GM12865 (cell line): ENCODE measurements at places on chromosomes 16 and 17.

- DNase-seq, result no peak
Observed at GRCh38 chr16:82070656-82071369, 35.8 kb downstream of the HSD17B2 start.

DNA sequence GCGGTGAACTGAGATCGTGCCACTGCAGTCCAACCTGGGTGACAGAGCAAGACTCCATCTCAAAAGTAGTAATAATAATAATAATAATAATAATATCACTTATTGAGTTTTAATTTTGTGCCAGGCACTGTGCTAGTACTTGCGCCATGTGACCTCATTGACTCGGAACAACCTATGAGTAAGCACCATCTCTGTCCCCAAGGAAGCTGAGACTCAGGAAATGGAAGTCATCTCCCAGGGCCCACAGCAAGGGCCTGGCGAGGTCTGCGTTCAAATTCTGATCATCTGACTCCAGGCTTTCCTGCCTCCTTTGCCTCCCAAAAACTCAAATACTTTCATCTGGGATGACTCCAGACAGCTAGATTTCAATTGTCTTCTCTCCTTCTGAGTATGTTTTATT lies 162.9 kb downstream of the SEC14L1 start:
- DNase-seq, result no peak

DNA sequence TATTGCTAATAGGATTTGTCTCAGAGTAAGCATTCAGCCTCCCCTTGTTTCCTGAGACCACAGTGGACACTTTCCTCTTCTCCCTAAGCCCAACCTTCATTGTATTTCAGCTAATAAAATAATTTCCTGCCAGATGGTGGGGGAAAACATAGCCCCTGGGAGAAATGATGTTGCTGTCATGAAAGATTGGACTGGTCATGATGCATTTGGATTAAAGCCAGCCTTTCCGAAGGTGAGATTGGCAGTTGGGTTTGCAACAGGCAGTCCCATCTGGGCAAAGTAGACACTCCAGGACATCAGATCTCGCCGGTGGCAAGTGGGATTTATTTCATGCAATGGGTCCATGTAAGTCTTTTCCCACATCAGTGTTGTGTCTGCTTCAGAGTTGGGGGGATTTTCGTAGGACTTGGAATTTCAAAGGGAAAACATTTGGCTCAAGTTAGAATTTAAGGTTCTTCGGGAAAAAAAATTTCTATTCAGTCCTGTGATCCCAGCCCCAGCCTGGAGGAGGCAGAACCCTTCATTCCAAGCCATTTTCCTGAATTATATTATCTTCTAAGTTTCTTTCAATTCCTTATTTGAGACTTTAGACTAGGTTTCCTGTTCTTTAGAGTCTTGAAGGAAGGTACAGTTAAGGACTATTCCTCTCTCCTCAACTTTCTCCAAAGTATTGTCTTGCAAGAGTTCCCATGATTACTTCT lies 391.7 kb downstream of the XYLT1 start:
- DNase-seq, result no peak

DNA sequence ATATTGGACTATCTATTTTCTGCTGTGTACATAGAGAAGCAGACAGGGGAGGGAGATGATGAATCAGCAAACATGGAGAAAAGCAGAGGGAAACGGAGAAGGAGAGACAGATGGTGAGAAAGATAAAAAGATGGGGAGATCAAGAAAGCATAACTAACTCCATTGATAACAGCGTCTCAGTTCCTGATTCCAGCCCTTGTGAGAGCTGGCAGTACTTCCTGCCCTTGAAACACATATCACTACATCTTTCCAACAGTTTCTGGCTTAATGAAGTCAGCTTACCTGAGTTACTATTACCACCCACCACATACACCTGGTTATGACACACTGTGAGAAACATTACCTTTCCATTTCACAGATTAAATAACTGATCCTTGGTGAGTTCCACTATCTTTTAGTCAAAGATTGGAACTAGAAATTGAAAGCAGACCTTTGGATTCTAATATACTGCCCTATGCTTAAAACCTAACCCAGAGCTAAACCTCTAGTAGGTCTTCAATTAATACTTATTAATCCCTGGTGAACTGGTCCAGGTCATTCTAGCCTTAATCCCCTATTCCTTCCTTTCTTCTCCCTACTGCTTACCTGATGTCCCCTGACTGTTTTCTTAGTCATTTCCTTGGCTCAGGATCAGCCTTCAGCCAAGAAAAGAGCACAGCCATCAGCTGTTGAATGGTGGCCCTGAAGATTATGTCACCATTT lies 346.6 kb upstream of the CCL2 start:
- no peak for DNase-seq

DNA sequence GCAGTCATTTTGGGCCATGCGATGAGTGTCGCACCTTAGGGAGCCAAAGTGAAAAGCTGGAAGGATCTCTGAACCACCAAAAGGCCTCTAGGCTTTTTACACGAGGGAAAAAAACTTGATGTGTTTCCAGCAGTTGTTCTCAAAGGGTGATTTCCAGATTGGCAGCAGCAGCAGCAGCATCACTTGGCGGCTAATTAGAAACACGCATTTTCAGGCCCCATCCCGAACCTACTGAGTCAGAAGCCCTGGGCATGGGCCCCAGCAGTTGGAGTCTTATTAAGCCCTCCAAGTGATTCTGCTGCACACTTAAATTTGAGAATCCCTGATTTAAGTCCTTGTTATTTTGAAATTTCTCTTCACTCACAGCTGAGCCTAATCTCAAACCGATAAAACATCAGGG lies 25.3 kb upstream of the PYY start:
- no peak for DNase-seq

GRCh38 chr17:7440834-7441195 lies 1.5 kb downstream of the FGF11 start:
- peak; percentile 51 for DNase-seq

- peak; percentile 48 for DNase-seq
Observed at GRCh38 chr17:64323774-64324173, 60.7 kb upstream of the TEX2 start.

DNA sequence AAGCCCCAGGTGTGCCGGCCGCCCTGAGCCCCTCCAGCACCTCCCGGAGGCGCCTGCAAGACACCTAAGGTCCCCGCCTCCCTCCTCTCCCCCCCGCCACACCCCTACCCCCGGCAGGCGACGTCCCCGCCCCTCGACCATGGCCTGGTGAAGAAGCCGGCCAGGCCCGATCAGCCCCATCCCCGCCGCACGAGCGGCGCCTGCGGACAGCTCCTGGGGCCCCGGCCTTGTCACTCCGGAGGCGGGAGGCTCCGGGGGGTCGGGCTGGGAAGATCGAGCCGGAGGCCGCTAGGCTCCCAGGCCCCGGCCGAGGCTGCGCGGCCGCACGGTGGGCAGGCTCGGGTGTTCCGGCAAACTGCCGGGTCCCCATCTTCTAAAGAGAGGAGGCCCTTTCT lies 405 bp upstream of the ACE start:
- DNase-seq, result no peak

- DNase-seq, result no peak
Observed at GRCh38 chr17:29168079-29168758, 12.0 kb downstream of the MYO18A start.

- DNase-seq, result no peak
Observed at GRCh38 chr16:15597822-15598647, 44.9 kb downstream of the MARF1 start.

DNA sequence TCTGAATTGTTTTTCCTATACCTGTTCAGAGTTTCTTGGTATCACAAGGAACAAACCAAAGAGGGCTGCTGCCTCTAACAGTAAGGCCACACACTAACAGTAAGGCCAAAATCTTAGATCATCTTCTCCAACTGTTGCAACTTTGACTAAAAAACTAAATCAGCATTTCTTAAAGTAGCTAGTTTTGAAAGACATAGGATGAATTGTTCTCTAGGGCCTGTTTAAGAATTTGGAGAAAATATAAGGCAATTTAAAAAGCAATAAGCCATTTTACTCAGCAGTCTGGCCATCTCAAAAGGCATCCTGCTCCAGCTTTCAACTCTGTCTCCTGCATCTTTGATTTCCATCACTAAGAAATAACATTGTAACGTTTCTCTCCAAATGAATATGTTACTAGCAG lies 105.0 kb upstream of the MON1B start:
- DNase-seq, result no peak

DNA sequence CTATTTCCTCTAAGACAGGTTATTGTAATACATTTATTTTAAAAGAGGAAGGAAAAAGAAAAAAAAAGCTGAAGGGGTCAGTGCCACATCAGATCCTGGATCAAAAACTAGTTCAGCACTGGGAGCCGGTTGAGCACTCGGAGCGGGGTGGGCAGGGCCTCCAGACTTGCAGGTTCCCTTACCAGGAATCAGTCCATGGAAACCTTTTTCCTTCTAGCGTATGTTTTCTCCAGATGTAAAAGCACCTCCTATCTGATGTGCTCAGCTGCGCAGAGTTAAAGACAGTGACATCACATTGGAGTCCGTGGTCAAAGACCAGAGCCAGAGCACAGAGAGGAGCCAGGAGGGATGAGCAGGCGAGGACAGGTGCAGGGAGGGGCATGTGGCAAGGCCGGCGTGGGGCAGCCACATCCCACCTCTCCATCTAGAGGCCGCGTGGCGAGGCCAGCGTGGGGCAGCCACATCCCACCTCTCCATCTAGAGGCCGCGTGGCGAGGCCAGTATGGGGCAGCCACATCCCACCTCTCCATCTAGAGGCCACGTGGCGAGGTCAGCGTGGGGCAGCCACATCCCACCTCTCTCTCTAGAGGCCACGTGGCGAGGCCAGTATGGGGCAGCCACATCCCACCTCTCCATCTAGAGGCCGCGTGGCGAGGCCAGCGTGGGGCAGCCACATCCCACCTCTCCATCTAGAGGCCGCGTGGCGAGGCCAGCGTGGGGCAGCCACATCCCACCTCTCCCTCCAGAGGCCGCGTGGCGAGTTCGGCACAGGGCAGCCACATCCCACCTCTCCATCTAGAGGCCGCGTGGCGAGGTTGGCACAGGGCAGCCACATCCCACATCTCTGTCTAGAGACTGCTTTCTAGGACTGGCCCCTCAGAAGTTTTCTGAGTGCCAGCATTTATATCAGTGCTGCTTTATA lies 166.8 kb upstream of the CHMP6 start:
- no peak for DNase-seq

- DNase-seq, result peak; percentile 99
Observed at GRCh38 chr17:21284319-21285163, at the start of gene MAP2K3. Gene MAP2K3 (plus strand): TSS chr17:21284711. CDS start chr17:21284921, 210 bp downstream.

DNA sequence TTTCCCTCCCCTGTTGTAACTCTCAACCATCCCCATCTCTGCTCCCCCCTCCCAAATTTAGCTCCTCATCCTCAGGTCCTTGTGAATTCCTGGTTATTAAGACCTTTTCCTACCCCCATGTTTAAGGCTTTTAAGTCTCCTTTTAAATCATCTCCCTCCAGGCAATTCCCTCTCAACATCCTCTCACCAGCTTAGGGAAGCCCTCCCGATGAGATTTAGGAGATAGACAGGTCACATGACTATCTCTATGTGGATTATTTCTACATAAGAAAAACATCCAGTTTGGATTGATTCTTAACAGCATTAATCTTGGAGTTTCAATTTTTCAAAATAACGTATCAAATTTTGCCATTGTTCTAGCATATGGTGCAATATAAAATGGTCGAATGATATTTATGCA lies 12.5 kb upstream of the WSB1 start:
- no peak for DNase-seq

- DNase-seq, result no peak
Observed at GRCh38 chr17:51103451-51103850, 17.2 kb downstream of the SPAG9 start.

DNA sequence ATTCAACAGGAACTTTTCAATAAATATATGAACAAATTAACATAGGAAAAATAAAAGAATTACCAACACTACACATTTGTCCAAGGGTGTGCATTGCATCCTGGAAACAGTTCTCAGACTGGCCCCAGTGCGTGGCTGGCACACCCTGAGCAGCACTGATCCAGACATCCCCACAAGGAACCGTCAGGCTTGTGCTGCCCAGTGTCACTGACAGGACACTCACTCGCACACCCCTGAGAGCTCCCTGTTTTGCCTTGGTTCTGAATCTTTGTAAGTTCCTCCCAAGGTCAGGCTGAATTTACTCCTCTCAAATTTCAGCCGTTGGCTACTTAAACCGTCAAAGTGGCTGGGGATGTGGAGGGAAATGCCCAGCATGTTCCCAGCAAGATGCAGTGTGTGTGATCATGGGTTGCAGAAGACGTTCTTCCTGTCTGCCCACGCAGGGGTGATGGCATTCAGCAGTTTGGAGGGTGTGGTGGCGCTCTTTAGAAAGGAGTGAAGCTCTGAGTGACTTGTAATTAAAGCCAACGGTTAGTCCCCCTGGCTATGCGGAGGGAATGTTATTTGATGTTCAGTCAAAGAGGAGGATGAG lies 1.7 kb downstream of the MT2A start:
- peak; percentile 62 for DNase-seq

GRCh38 chr17:21149621-21150020 lies 22.9 kb downstream of the DHRS7B start:
- no peak for DNase-seq

GRCh38 chr16:27377666-27378485 lies 24.1 kb upstream of the IL21R start:
- DNase-seq, result peak; percentile 87

- peak; percentile 24 for DNase-seq
Observed at GRCh38 chr17:46822388-46822921, 4.0 kb upstream of the WNT3 start.

DNA sequence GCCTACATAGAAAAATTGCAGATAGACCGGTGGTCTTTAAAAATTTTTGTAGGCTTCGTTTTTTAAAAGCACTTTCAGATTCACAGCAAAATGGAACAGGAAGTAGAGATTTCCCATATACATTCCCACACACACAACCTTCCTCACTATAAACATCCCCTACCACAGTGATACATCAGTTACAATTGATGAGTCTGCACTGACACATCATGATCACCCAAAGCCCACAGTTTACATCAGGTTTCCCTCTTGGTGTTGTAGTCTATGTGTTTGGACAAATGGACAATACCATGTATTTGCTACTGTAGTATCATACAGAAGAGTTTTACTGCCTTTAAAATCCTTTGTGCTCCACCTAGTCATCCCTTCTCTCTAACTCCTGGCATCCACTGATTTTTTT lies 113.9 kb upstream of the ADAMTS18 start:
- no peak for DNase-seq

GRCh38 chr16:907842-908241 lies 62.9 kb downstream of the LMF1 start:
- no peak for DNase-seq
